Aortic smooth muscle cell (primary cell): ENCODE measurements at places on chromosomes 2 and 18. TPM values are rescaled to one million over a fixed set of nuclear protein-coding genes. Genes with fewer than 3 reads are reported as not detected.

Gene TET3
- 2.4 and 3.0 TPM in 2 replicates for total RNA-seq

Gene EN1
- not detected in 2 replicates for total RNA-seq

Gene AGXT
- not detected in 2 replicates for total RNA-seq

Gene UGT1A7
- total RNA-seq, result not detected in 2 replicates

Gene UGT1A10
- not detected in 2 replicates for total RNA-seq

Gene NXPH2
- total RNA-seq, result not detected in 2 replicates

Gene B4GALT6
- total RNA-seq, result 0.92 and 2.0 TPM in 2 replicates

Gene POTEI
- not detected in 2 replicates for total RNA-seq

Gene SNORC
- total RNA-seq, result 0.66 and 0.93 TPM in 2 replicates

Gene MYO1B
- 165 and 176 TPM in 2 replicates for total RNA-seq

Gene RAB11FIP5
- 49.5 and 52.2 TPM in 2 replicates for total RNA-seq

Gene LYPD1
- 11.4 and 21.7 TPM in 2 replicates for total RNA-seq

Gene POTEF
- total RNA-seq, result not detected in 2 replicates

Gene SCN1A
- total RNA-seq, result 0.13 and 0.25 TPM in 2 replicates

Gene C18orf63
- not detected in 2 replicates for total RNA-seq

Gene INPP5D
- 0.53 and 0.56 TPM in 2 replicates for total RNA-seq
